Foreskin keratinocyte (primary cell): ENCODE measurements at places on chromosomes 4 and X.

- DNase-seq: no peak
Observed at GRCh38 chr4:152062936-152063620, 302.3 kb upstream of the GATB start.

DNA sequence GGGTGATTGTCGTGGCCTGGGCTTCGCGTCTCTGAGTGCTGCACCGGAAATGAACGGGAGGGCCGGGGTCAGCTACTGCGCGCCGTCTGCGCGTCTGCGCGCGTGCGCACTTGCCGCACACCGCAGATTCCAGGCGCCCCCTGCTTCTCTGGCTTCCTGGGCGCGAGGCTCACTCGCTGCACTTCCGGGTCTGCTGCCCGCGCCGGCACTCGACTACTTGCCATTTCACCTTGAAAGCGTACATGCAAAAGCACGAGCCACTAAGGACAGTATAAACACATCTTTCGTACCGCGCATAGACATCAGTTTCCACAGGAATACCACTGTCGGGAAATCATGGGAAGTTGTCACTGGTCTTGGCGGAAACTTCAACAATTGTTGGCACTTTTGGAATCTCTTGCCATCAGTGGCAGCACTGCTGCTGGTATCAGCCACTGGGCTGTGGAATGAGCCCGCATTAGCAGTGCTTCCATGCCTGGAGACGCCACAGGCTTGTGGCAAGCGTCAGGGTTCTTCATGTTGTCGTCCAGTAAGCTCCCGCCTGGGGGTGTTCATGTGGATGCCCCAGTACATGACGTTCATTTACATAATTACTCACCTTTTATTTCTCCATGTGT lies at the start of gene SUPT20HL2:
Gene SUPT20HL2, minus strand, starts transcription at position 51 of the 617 bp plus-strand sequence. CDS start 754 bp downstream, outside the sequence.
- no peak for DNase-seq

GRCh38 chr4:22515145-22515887 lies 550 bp downstream of the ADGRA3 start:
- no peak for DNase-seq

DNA sequence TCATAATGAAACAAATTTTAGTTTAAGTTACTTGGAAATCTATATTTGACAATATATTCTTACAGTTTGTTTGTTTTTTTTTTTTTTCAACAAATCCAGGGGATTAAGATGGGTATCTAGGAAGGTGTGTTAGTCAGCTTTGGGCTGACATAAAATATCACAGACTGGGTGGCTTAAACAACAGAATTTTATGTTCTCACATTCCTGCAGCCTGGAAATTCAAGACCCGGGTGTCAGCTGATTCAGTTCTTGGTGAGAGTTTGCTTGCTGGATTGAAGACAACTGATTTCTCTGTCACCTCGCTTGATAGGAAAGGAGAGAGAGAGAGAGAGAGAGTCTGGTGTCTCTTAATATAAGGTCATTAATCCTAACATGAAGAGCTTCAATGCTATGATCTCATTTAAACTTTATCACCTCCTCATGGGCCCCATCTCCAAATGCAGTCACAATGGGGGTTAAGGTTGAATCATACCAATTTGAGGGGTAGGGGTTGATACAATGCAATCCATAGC lies 465.2 kb downstream of the CENPC start:
- no peak for DNase-seq

GRCh38 chr4:109972786-109973528 lies 60.3 kb downstream of the EGF start:
- no peak for DNase-seq

GRCh38 chr4:76948443-76949275 lies 893 bp upstream of the SEPTIN11 start:
- DNase-seq: peak; percentile 44

GRCh38 chr4:148431401-148431800 lies 10.8 kb downstream of the NR3C2 start:
- no peak for DNase-seq

GRCh38 chr4:96630839-96631238 lies 790.9 kb downstream of the PDHA2 start:
- no peak for DNase-seq

- DNase-seq: no peak
Observed at GRCh38 chr4:1764670-1765069, 28.4 kb upstream of the FGFR3 start.

DNA sequence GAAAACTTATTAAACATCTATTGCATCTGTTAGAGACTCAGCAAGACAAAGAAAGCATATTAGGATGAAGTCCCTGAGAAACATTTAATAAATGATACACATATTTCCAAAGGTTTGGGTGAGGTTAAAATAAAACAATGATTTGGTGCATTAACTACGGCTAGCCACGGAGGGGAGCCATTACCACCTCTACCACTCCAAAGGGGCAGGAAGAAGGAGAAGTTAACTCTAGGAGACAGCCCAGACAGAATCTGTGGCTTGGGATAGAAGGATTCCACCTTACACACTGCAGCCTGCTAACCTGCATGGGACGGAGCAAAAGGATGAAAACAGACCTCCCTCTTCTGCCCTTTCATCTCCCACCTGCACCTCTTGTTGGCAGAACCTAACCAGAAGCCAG lies 189.1 kb upstream of the C1QTNF7 start:
- no peak for DNase-seq

DNA sequence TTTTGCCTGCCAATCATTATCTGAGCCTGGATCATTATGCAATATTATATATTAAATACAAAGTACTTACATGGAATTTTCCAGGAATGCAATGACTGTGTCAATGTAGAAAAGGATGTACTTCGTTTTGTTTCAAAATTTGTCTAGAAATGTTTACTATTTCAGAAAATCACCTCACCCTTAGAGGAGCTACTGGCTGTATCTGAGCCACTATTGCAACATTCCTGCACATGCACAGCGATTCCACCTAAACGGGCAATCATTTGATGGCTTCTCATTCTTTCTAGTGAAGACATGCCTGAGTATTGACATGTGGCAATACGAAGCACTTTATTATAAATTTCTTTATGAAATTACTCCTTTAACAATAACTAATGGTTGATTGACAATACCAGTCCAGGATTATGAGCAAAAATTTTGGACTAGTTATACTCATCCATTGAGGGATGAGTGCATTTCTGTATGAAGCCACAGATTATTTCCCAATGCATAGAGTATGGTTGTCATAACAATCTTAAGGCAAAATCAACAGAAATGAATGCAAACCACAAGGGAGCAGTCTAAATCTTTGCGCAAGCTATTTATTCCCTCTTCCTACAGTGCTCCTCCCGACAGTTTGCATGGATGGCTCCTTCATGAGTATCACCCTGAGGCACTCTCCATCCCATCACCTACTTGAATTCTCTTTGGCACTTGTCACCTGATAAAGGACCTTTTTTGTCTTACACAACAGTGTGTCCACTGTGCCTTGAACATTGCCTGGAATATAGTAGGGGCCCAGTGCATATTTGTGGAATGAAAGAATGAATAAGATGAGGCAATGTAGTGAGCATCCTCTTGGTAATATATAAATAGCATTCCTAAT lies 35.8 kb upstream of the MMAA start:
- DNase-seq: no peak

- no peak for DNase-seq
Observed at GRCh38 chrX:11629593-11630211, 36.0 kb downstream of the ARHGAP6 start.

DNA sequence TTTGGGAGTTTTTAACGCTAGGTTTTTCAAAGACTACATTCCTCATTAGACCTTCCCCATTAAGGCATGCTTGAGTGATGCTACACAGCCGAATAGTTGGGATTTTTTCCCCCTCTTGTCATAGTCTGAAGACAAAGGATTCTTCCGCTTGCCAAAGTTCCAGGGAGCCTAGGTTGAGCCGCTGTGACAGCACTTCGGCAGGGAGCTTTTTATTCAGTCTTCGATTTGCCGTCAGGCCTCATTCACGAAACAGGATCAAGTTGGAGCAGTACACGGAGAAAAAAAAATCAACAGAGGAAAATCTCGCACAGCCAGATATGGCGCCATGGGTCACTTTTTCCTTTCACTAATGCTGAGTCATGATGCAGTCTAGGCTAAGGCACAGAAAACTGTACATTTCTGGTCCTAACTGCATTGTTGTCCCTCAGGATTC lies 24.3 kb downstream of the SHROOM3 start:
- DNase-seq: peak; percentile 96

DNA sequence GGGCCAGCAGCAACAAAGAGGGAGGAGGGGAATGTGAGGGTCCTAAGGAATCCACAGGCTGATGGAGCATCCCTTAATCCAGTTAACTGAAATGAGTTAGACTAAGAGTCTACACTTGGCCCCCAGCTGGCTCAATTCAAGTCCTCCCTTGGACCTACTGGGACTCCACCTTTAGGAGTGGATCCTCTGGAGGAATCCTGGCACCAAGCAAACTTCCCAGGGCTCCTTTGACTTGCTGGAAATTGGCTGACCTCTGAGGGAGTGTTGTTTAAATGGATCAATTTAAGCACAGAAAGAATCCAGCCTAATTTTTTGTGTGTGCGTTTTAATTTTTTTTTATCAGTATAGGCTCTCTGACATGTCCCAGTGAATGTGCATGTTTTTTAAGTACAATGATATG lies 114.7 kb downstream of the SHROOM3 start:
- no peak for DNase-seq

- DNase-seq: no peak
Observed at GRCh38 chrX:70488856-70489255, 44.2 kb downstream of the DLG3 start.

DNA sequence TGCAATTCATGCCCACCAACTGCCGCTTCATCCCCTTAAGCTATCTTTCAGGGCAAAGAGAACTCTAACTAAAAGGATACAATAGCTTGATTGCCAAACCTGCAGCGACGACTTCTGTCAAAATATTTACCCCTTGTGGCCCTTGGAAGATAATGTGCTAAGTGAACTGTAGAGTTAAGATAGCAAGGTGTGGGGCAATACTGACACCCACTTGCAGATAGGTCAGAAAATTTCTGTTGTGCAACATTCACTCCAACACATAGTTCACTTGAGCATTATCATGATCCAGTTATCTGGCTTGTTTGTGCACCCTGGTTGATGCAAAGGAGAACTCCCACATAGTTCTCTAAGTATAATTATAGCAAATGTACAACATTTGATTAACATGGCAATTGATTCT lies 55.6 kb downstream of the RHOXF2B start:
- no peak for DNase-seq

- peak; percentile 30 for DNase-seq
Observed at GRCh38 chrX:14290335-14290734, 239.0 kb upstream of the GLRA2 start.

DNA sequence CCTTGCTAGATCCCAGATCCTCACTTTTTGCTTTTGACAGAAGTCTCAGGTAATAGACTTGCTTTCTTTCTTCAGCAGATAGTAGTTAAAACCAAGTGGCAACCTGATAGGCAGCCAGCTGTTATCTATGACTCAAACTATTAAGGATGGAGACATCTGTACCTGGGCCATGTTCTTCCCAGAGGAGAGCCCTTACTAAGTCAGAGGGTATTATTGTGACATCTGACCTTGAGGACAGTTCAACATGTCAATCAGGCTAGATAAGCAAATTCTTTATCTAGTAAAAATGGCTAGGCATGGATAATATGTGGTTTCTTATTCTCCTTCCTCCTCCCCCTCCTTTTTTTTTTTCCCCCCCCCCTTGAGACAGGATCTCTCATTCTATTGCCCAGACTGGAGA lies 39.2 kb downstream of the TRIM2 start:
- DNase-seq: no peak

- DNase-seq: no peak
Observed at GRCh38 chrX:129641469-129641868, 13.3 kb downstream of the APLN start.

- DNase-seq: no peak
Observed at GRCh38 chrX:38561126-38561868, at the start of gene TSPAN7. TSPAN7 (plus strand) TSS chrX:38561542; CDS start chrX:38561547, 5 bp downstream.

GRCh38 chr4:71195924-71196323 lies 142.9 kb upstream of the SLC4A4 start:
- DNase-seq: no peak

GRCh38 chr4:66899422-66900065 lies 645.8 kb downstream of the CENPC start:
- no peak for DNase-seq

DNA sequence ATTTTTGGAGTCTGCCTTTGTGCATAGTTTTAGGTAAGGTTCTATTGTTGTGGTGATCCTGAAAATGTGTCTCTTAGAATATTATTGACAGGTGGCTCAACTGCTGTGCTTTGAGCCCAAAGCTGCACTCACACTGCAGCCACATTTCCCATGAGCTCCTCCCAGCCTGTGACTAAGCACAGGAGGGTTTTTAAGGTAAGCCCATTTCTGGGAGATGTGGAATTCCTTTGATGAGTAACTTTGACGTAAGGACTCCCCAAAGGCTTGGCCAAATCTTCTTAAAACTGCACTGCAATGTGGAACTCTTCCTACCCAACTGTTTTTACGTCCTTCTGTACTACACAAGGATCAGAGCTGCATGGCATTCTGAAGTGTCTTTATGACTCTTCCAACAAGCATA lies 20.0 kb upstream of the TMPRSS11A start:
- peak; percentile 64 for DNase-seq

GRCh38 chr4:170698334-170698733 lies 608.6 kb upstream of the AADAT start:
- DNase-seq: no peak

GRCh38 chr4:96044971-96045370 lies 205.1 kb downstream of the PDHA2 start:
- no peak for DNase-seq

GRCh38 chr4:169307576-169307975 lies 36.8 kb upstream of the SH3RF1 start:
- peak; percentile 15 for DNase-seq

- no peak for DNase-seq
Observed at GRCh38 chrX:126552313-126553022, at the start of gene DCAF12L1. DCAF12L1 (minus strand) TSS chrX:126552814; CDS start chrX:126552608, 206 bp downstream.

- peak; percentile 37 for DNase-seq
Observed at GRCh38 chr4:139208404-139208945, 31.5 kb upstream of the ELF2 start.

DNA sequence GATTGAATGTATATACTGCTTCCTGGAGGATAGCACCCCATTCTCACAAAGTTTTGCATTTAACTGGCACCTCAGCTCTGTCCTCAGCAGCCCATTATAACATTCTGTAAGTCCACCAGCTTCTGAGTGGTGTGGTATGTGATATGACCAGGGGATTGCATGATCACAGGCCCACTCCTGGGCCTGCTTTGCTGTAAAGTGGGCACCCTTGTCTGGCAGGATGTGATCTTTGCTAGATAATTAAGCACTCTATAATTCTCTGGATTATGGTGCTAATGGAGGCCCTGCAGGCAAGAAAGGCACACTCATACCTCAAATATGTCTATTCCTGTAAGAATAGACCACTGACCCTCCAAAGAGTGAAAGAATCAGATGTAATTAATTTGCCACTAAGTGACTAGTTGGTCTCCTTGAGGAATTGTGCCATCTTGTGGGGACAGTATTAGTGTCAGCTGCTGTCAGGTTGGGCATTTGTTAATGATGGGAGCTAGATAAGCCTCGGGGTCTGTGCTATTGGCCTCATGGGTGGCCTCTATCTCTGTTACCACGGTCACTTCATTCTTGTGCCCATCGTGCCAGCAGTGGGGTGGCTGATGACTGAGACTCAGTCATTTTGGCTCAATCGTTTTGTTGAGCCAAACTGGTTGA lies 2.2 kb upstream of the CFI start:
- peak; percentile 31 for DNase-seq

- peak; percentile 16 for DNase-seq
Observed at GRCh38 chr4:85543832-85544231, 68.9 kb downstream of the ARHGAP24 start.

GRCh38 chrX:50107470-50107869 lies 93.3 kb downstream of the AKAP4 start:
- peak; percentile 6 for DNase-seq
